ENCODE measurements at places on chromosomes 4 and X. TPM values are rescaled to one million over a fixed set of nuclear protein-coding genes. Genes with fewer than 3 reads are reported as not detected.

CXCL10 gene
- total RNA-seq = not detected

ATP7A gene
- 2.4 TPM for total RNA-seq

TCEANC gene
- 3.2 TPM for total RNA-seq

CASK gene
- 55.1 TPM for total RNA-seq

COX18 gene
- 23.0 TPM for total RNA-seq

TMEM185A gene
- total RNA-seq = 15.0 TPM

VSIG4 gene
- total RNA-seq = not detected

FRMPD4 gene
- 0.27 TPM for total RNA-seq

EPGN gene
- total RNA-seq = not detected

F8A1 gene
- 26.8 TPM for total RNA-seq

BANK1 gene
- total RNA-seq = 0.93 TPM

RIBC1 gene
- 0.97 TPM for total RNA-seq

TCP11X2 gene
- total RNA-seq = 0.32 TPM

ZXDA gene
- not detected for total RNA-seq

HTR2C gene
- total RNA-seq = 2.0 TPM

RNF150 gene
- 4.8 TPM for total RNA-seq

- DNase-seq = no peak
These were observed 294.2 kb upstream of the FTHL17 start for GRCh38 chrX:31366041-31366440.

- no peak for DNase-seq
These were observed 67.8 kb upstream of the ANXA3 start for GRCh38 chr4:78483811-78484210.

GRCh38 chr4:77194989-77195388 is 38.0 kb downstream of the CCNG2 start:
- no peak for DNase-seq

GRCh38 chr4:124807421-124807820 is 94.9 kb upstream of the ANKRD50 start:
- no peak for DNase-seq

DNA sequence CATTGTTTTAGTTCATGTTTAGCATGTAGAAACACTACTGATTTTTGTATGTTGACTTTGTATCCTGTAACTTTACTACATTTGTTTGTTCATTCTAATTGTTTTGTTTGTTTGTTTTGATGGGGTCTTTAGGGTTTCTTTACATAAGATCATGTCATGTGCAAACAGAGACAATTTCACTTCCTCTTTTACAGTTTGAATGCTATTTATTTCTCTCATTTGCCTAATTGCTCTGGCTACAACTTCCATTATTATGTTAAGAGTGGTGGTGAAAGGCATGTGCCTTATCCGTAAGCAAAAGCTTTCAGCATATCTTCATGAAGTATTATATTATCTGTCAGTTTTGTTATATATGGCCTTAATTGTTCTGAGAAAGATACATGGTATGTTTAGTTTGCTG is 571.1 kb downstream of the PCDH7 start:
- no peak for DNase-seq

GRCh38 chr4:133921280-133922195 is 280.1 kb downstream of the PABPC4L start:
- DNase-seq = no peak

- DNase-seq = no peak
These were observed 1.2 kb upstream of the SLC7A11 start for GRCh38 chr4:138243369-138243768.

DNA sequence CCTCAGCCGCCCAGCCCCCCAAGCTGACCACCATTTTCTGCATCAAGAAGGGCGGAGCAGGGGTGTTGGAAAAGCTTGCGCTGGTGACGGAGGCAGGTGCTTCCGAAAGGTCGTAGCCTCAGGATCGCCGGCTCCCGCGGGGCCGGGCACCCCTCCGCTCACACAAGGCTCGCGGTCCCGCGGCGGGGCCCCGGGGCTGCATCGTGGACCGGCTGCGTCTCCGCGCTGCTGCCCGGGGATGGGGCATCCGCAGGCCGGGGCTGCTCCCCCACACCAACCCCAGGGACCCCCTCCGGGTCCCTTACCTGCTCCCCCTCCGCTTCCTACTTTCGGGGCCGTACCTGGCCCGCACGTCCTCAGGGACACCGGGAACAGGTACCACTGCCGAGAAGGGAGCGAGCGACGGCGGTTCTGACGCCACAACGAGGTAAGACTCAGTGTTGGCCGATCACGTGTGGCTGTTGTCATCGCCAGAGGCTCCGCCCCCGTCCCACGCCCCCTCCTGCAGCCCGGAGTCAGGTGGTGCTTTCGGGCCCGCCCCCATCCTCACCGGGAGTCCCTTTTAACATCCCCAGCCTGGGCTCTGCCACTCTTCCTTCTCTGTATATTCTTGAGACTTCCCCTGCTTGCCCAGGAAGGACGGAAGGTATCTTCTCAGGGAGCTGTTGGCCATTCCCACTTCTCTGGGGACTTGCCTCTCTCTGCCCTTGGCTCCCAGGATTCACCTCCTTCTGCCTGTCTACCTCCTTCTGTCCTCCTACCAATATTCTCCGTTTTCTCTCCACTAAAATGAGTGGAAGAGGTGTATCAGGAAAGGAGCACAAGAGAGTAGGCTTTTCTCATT is at the start of gene BEX2:
Gene BEX2, minus strand, starts transcription at position 436 of the 844 bp plus-strand sequence. CDS start 1,014 bp downstream, outside the sequence.
- peak; percentile 85 for DNase-seq

DNA sequence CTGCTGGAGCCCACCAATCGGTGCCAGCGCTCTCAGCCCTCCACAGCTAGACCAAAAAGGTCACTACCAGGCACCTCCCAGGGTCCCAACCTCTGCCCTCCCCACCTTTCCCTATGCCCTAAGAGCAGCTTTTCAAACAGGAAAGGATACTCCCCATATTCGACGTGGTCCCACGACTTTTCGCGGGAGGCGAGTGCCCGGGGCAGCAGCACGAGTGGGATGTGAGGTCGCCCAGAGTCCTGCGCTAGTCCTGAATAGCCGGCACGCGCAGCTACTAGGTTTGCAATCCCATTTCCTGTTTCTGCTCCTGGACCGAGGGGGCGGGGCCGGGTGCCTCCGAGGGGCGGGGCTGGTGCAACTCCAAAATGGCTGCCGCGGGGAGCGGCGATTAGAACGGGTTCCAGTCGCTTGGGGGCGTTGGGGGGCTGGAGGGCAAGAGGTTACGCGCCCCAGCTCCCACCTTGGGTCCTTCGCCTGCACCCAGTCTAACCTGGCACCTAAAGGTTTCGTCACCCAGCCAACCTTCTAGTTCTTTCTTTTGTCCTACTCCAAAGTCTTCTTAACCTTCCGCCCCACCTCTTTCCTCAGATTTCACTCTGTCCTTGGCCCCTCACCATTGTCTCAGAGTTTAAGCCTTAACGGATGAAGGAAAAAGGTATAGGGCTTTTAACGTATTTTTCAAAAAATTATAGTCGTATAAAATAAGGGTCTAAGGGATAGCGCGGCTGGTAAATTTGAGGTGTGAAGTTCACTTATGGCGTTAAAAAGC is 85.0 kb upstream of the TENT5D start:
- peak; percentile 86 for DNase-seq

- no peak for DNase-seq
These were observed 15.3 kb downstream of the ABCD1 start for GRCh38 chrX:153739754-153740486.

- DNase-seq = no peak
These were observed 436.4 kb downstream of the BCOR start for GRCh38 chrX:39661116-39661907.

GRCh38 chrX:135528756-135529155 is 8.3 kb downstream of the INTS6L start:
- DNase-seq = no peak

GRCh38 chr4:53721263-53721662 is 130.0 kb upstream of the LNX1 start:
- no peak for DNase-seq

DNA sequence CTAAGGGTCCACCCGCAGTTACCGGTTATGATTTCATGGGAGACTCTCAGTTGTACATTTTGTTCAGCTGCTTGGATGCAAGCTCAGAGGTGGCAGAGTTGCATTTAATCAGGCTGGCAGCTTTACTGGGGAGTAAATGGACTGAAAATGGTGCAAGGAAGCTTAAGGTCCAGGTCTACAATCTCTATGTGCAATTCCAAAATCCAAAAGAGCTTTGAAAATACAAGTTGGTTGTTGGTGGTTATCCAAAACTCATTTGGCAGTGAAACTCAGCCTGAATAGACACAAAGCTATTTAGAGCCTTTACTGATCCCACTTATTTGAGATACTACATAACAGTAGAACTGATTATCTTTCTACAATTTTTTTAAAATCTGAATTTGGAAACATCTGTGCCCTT is 11.8 kb upstream of the ZFP42 start:
- DNase-seq = no peak

GRCh38 chrX:111168314-111168713 is 72.3 kb downstream of the PAK3 start:
- DNase-seq = no peak

DNA sequence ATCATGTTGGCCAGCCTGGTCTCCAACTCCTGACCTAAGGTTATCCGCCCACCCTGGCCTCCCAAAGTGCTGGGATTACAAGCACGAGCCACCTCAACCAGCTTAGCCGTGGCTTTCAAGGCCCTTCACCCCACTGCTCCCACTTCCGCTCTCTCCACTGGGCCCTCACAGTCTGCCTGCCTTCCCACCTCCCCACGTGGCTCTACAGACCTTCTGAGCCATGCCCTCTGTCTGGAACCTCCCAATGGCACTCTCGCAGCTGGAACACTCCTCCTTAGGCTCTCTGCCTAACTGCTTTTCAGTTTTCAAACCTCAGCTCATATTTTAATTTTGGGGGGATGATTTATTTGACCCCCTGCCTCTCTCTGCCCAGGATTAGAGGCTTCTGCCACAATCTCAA is 59.3 kb upstream of the SH3RF1 start:
- no peak for DNase-seq

- no peak for DNase-seq
These were observed 754.9 kb upstream of the SLIT2 start for GRCh38 chr4:19496756-19497155.

- DNase-seq = no peak
These were observed 37.0 kb downstream of the MRPL1 start for GRCh38 chr4:77899607-77900006.

DNA sequence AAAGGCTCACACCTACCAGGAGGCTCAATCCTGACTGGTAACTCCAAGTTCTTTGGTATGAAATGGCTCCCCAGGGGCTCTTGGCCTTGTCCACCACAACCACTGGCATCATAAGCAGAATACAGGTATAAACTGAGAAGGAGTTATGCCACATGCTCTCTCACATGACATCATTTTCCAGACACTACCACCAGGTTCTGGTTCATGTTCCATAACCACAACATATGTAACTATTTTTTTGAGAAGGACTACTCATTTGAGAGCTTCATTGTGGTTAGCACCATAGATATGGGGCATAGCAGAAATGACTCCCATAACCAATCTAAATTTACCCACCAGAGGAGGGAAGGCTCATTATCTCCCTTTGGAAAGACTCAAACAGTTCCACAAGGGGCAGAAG is 19.6 kb downstream of the PRDM5 start:
- no peak for DNase-seq

DNA sequence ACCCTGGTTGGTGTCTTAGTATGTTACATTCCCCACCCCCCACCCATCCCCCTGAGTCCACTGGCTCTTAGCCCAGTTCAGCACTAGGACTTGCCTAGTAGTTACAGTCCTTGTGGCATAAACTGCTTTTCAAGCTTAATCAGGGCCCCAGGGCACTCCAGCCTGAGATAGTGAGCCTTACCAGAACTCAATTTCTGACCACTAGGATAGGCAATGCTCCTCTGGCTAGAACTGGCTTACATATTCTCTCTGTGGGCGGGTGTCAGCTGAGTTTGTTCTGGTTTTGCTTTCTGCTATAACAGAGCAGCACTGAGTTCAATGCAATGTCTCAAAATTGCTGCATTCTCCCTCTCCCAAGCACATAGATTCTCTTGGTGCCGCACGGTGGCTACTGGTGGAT is 391.4 kb upstream of the DIPK2B start:
- no peak for DNase-seq

DNA sequence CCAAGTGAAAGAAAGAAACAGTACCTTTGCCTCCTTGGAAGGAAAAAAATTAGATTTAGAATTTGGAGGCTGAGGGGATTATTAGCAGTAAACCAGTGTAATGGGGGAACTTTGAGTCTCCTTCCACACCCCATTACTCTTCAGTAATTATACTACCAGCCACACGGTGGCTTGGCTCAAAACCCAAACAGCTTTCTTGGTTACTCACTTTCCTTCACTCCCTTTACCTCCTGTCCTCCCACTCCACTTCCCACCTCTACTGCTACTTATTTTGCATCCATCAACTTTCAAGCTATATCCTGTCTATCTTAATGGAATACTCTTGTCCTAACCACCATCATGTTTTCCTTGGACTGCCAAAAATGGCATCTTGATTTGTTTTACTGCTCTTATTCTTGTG is 310.6 kb upstream of the AADAT start:
- DNase-seq = no peak

GRCh38 chr4:32991663-32992062 is 2271.5 kb downstream of the PCDH7 start:
- no peak for DNase-seq

- no peak for DNase-seq
These were observed 50.8 kb upstream of the HOPX start for GRCh38 chr4:56731857-56732256.

- no peak for DNase-seq
These were observed 25.5 kb downstream of the GALNT7 start for GRCh38 chr4:173194157-173194556.

- no peak for DNase-seq
These were observed 22.2 kb downstream of the CRMP1 start for GRCh38 chr4:5870701-5871100.

DNA sequence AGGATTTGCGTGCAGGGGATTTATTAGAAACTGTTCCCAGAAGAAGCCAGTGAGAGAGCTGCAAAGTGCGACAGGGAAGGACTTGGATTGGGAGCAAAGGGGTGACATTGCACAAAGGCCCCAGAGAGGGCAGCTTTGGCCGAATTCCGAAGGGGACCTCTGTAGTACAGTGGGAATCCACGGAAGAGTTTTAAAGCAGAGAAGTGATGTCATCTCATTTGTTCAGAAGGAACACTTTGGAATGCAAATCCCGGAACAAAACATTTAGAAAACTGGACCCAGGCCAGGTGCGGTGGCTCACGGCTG is 71.7 kb downstream of the FAM184B start:
- DNase-seq = no peak

DNA sequence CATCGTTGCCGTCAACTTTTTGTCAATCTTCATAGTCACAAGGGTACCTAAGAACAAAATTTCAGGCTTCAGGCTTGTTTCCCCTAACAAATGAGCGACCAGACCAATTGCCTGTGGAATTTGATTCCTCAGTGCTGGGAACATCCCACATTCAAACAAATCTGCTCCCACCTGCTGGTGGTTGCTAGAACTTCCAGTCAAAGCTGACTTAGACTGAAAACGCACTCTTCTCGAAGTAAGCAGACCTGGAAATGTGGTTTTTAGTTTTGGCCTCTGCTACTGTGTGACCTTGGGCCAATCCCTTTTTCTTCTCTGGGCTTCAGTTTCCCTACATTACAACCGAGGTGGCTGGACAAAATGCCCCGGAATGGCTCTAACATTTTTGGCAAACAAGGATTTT is 1.8 kb upstream of the GABRQ start:
- no peak for DNase-seq

DNA sequence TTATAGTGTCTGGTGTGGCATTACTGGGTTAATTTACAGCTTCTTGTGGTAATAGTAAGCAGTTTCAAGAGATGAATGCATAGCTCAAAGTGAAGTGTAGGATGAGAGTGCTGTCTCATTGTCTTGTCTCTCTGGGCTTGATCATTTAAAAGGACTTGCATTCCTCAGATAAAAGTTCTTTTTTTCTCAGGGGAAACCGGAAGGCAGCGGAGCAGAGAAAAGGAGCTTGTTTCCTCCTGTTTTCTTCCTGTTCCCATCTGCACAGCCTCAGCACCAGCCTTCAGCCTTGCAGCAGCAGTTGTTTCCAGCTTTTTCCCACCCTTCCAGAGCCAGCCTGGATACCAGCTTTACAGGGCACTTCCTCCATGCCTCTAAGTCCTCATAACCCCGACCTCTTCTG is 61.4 kb upstream of the LGI2 start:
- DNase-seq = no peak

Measured in H1 (cell line).